ENCODE measurements at places on chromosomes 7 and 10.

GRCh38 chr7:34487391-34488115 is 170.5 kb upstream of the NPSR1 start:
- no peak for DNase-seq

GRCh38 chr10:96663797-96664196 is 56.5 kb downstream of the PIK3AP1 start:
- no peak for DNase-seq

GRCh38 chr7:108308276-108308675 is 148.0 kb downstream of the NRCAM start:
- no peak for DNase-seq

GRCh38 chr10:28160866-28161405 is 141.9 kb downstream of the MPP7 start:
- DNase-seq: no peak

GRCh38 chr7:40965016-40965415 is 737.9 kb downstream of the INHBA start:
- DNase-seq: no peak

DNA sequence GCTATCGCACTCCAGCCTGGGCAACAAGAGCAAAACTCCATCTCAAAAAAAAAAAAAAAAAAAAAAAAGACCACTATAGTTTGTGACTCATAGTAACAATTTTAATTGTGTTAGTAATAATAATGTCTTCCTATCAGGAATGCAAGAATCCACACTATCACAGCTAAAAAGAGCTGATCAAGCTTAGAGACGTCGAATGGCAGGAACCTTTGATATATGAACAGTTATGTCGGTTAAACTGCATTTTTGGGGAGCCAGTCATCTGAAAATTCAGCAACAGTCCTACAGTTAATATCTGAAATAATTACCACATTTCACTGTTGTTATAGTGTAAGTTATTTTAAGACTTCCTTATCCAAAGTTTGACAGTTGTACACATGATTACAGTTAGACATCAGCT is 8.8 kb downstream of the PHYH start:
- no peak for DNase-seq
